ENCODE measurements at places on chromosomes 5 and 9.

GRCh38 chr5:169048181-169049125 is 252.5 kb downstream of the SLIT3 start:
- DNase-seq = no peak

GRCh38 chr5:149415066-149415967 is 36.2 kb upstream of the IL17B start:
- no peak for DNase-seq

- DNase-seq = no peak
These were observed 203.6 kb downstream of the GABRB2 start for GRCh38 chr5:161342886-161343285.

DNA sequence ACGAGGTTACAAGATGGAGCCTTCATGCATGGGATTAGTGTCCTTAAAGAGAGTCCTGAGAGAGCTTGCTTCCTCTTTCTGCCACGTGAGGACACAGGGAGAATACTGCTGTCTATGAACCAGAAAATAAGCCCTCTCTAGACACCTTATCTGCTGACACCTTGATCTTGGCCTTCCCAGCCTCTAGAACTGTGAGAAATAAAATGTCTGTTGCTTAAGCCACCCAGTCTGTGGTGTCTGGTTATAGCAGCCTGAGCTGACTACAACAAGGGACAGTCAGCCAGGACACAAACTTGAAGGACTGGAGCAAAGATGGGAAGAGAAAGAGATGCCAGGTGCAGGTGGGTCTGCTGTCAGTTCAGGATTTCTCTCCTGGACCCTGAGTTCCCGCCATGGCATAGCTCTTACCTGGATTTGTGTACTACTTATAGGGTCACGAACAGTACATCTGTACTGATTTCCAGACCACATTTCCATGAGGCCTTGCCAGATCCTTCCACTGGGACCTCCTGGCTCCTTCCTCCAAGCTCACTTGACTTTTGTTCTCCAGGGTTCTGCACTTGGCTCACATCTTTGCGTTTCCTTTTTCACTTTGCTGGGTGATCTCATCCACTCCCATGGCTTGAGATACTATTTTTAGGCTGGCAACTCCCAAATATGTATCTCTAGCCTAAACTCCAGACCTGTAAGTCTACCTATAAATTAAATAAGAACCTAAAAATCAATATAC is 44.9 kb upstream of the LIFR start:
- DNase-seq = no peak

- no peak for DNase-seq
These were observed 60.1 kb upstream of the AFAP1L1 start for GRCh38 chr5:149211566-149211965.

GRCh38 chr9:29211580-29212396 is 1638.5 kb upstream of the C9orf72 start:
- peak; percentile 26 for DNase-seq

GRCh38 chr5:139745800-139746690 is 49.6 kb upstream of the PSD2 start:
- no peak for DNase-seq

DNA sequence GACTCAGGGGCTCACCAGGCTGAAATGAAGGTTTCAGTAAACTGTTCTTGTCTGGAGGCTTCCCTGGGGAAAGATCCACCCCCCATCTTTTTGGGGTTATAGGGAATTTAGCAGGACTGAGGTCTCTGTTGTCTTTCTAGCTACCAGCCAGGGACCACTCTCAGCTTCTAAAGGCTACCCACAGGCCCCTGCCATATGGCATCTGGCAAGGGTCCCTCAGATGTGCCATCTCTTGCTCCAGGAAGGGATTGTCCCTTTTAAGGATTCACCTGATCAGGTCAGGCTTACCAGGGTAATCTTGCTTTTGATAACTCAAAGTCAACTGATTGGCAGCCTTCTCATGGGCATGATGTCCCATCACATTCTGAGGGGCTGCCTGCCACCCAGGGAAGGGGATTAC is 65.0 kb downstream of the NSUN2 start:
- DNase-seq = no peak

Measured in anterior cingulate cortex (tissue), 58 donors.